Non-pigmented ciliary epithelial cell (primary cell): ENCODE measurements at places on chromosomes 1 and 21.

- DNase-seq, result peak; percentile 83
Observed at GRCh38 chr1:185401019-185401418, 84.0 kb upstream of the IVNS1ABP start.

DNA sequence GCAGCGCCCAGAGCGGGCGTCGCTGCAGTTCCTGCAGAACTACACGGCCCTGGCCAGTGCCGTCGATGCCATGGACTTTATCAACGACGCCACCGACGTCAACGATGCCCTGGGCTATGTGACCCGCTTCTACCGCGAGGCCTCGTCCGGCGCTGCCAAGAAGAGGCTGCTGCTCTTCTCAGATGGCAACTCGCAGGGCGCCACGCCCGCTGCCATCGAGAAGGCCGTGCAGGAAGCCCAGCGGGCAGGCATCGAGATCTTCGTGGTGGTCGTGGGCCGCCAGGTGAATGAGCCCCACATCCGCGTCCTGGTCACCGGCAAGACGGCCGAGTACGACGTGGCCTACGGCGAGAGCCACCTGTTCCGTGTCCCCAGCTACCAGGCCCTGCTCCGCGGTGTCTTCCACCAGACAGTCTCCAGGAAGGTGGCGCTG is 22.0 kb downstream of the COL6A1 start:
- no peak for DNase-seq

DNA sequence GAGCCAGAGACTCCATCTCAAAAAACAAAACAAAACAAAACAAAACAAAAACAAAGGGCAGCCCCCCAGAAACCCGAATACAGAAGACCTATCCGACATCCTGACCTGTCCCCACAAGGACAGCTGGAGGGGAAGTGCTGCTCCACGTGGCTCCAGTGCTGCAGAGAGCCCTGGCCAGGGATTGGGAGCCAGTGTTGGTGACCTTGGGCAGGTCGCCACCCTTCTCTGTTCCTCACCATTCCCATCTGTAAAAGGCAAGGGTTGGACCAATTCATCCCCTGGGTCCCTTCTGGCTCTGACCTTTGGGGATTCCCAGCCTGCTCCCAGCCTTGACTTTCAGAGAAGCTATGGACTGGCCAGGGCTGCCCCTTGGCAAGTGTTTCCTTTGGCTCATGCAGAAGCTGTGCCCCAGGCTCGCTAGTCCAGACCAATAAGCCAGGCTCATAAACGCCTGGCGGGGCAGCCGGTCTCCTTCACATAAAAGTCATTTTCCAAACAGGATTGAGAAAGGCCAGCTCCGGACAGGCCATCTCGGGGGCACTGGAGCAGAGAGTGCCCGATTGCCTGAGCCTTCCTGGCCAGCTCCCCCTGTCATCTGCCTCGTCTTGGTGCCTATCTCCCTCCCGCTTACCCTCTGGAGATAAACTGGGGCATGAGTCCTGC is 20.0 kb upstream of the PADI1 start:
- no peak for DNase-seq

GRCh38 chr21:18831942-18832676 is 428.5 kb upstream of the TMPRSS15 start:
- DNase-seq, result no peak

DNA sequence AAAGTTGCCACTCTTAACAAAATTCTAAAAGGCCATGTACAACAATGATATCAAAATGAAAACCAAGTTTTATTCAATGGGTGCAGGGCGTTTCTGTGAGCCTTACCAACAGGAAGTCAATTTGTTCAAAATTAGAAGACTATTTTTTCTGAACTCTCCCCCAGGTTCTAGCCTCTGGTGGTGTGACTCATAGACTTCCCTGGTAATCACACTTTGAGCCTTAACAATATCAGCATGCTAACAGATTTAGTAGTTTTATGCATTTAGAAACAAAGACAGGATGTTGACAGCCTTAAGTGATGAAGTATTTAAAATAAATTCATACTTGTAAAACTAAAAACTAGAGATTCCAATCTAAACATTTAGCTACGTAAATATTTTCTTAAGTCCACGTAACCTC is 88.4 kb downstream of the LRRC8C start:
- no peak for DNase-seq

- no peak for DNase-seq
Observed at GRCh38 chr1:178530502-178530901, 17.6 kb downstream of the TEX35 start.

DNA sequence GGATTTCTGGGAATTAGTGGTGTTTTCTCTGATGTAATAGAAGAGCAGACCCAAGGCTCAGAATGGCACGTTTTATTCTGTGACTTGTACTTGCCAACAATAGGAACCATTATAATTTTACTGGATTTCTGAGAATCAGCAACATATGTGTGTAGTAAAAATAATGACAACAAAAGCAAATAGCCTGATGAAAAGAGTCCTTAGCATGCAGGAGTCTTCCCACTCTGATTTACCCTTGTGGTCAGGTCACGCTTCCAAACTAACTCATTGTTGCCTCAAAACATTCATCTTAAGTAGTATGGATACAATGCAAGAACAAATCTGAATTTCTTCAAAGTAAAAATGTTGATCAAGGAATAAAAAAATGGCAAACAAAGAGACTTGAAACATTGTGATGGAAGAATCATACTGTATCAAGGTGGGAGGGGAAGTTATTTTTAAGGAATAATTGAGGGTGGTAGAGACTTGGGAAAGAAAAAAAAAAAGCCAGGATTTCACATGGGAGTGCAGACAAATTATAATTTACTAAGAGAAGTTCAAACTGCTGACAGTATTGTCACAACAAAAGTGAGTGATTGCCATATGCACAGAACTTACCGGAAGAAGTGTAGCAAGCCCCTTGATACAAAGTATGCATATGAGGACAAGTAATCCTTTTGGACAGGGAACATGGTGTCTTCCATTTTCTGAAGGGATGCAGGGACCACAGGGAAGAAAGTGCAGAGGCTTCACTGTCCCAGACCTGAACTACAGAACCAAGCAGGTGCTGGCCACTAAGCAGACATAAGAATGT is 31.2 kb upstream of the RGL1 start:
- DNase-seq, result no peak

DNA sequence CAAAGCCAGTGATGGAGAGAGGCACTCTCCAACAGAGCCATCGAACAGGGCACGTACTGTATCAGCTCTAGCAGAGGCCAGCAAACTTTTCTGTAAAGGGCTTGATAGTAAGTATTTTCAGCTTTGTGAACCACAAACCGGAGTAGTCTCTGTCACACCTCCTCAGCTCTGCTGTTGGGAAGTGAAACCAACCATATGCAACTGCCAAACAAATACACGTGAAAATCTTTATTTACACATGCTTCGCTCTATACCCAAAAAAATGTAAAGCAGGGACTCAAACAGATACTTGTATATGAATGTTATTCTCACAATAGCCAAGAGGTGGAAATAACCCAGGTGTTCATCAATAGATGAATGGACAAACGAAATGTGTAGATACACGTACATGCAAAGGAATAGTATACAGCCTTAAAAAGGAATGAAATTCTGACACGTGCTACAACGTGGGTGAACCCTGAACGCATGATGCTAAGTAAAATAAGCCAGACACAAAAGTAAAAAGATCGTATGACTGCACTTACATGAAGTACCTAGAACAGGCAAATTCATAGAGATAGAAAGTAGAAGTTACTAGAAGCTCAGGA is 39.0 kb downstream of the SETD4 start:
- DNase-seq, result no peak

GRCh38 chr1:207823880-207824566 is 72.2 kb downstream of the CD46 start:
- DNase-seq, result peak; percentile 91

DNA sequence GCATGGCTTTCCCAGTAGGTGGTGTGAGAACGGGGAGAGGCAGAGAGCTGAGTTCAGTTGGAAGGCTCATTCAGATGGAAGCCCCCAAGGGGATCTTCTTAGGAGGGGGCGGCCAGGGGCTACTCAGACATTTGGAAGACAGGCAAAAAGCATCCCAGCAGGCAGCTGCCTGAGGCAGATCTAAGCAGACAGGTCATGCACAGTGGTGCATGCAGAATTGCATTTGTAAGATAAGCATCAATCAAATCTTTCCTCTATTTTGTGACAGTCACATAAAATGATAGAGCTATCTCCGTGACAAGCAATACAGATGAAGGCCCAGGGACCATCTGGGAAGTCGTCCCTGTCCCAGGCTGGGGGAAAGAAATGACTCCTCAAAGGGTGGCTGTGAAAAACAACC is 3.8 kb downstream of the RAB3B start:
- no peak for DNase-seq

GRCh38 chr1:206514813-206515387 is 7.6 kb downstream of the RASSF5 start:
- DNase-seq, result no peak

GRCh38 chr1:234713440-234713839 is 103.5 kb upstream of the IRF2BP2 start:
- DNase-seq, result no peak

GRCh38 chr21:33650230-33650629 is 7.9 kb downstream of the ITSN1 start:
- no peak for DNase-seq

- no peak for DNase-seq
Observed at GRCh38 chr1:17542645-17543044, 3.1 kb downstream of the ARHGEF10L start.

DNA sequence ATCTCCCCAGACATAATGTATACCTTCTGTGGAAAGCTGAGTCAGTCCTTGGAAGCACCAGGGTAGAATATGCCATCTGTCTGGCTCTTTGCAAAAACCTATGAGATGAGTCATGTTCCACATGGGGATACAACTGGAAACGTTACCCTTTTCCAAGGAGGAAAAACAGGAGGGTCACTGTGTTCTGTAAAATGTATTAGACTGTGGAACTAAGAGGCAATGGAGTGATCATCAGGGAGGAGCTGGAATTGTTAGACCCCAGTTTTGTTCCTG is 16.1 kb upstream of the PSMD4 start:
- DNase-seq, result peak; percentile 60

DNA sequence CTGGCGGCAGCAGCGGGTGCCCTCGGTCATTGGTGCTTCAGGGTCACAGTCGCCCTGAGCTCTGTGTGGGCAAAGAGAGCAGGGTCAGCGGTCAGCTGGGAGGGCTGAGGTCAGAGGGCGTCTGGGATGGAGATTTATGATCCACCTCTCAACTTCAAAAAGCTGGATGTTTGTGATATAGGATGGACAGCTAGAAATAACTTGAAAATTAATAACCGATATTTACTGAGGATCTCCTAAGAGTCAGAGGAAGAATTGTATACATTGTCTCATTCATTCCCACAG is 2.0 kb downstream of the LEFTY1 start:
- no peak for DNase-seq

GRCh38 chr1:156853761-156854160 is 5.2 kb downstream of the INSRR start:
- no peak for DNase-seq

- no peak for DNase-seq
Observed at GRCh38 chr1:33061834-33062233, 19.1 kb upstream of the AZIN2 start.

DNA sequence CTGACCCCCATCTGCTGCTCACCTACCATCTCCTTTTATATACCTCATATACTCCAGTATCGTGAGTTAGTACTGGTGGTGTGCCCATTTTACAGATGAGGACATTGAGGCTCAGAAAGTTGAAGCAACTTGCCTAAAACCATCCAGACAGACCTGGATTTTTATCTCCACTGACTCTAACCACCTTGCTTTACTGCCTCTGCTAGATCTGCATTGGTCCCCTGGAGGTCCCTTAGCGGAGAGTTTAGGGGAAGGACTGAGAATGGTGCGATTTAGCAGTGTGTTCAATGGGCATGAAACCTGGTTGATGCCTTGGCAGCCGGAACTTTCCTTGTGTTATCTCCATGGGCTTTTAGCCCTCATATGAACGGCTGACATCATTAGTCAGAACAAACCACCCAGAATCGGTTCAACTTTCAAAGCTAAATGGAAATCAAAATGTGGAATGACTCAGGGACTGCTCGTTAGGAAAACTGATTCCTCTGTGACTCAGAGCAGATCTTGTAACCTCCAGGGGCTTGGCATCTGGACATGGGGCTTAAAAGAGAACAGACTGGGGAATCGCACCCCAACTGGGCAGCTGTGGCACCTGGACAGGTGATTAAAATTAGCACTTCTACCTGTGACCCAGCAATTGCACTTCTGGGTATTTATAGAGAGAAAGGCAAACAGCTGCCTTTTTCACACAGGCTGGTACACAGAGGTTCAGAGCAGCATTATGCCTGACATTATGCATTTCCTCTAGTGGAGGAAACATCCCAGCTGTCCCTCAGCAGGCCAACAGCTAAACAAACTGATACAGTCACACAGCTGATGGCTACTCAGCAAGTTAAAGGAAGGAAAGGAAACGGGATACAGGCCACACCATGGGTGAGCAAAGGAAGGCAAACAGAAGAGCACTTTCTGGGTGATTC is 25.3 kb downstream of the TMEM51 start:
- DNase-seq, result peak; percentile 83

DNA sequence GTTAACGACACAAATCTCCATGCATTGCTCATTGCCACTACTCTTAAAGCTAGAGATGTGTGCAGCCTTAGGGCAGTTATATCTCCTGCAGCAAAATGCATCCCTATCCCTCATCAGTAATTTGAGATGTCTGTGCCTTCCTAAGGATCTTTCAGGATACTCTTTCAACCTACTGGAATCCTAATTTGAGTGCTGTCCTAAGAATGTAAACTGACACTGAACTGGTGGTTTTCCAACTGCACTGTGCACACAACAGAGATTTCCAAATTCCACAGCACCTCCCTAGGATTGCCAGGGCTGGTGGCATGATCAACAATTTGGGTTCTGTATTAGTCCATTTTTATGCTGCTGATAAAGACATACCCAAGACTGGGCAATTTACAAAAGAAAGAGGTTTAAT is 193.9 kb downstream of the LTN1 start:
- DNase-seq, result no peak

- no peak for DNase-seq
Observed at GRCh38 chr21:33418691-33419090, 15.5 kb downstream of the IFNGR2 start.

DNA sequence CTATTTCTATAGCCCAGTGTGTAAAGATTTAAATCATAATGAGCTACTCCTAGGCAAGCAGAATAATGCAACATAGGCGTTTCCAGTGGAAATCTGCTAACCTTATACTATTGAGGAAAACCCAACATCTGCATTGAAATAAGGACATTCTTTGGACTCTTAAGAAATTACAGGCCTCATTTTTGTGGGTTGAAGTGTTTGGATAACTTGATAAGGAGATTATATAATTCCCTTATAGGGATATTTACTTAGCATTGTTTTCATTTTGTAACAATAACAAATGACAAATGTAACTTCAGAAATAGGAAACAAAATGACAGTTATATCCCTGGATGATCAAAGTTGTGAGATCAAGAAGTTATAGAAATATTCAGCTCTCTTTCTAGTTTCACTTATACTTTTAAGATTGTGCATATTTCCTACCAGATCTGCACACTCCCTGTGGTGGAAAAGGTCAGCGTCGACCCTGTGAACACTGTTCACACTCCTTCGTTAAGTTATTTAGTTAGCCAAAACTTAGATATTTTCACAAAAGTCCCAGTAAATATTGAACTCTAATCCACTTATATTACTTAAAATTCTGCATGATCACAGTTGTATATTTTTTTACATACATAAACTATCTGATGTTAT is 284.4 kb upstream of the C1orf105 start:
- peak; percentile 64 for DNase-seq

- DNase-seq, result no peak
Observed at GRCh38 chr1:108129999-108130398, 70.1 kb downstream of the SLC25A24 start.
